ENCODE measurements at places on chromosomes 5 and 9.

- DNase-seq: no peak
These were observed 202.1 kb downstream of the SNX18 start for GRCh38 chr5:54719384-54720283.

- no peak for DNase-seq
These were observed 22.7 kb downstream of the CAVIN4 start for GRCh38 chr9:100600521-100601079.

GRCh38 chr5:18119156-18119785 lies 485.0 kb downstream of the TAF11L14 start:
- no peak for DNase-seq

DNA sequence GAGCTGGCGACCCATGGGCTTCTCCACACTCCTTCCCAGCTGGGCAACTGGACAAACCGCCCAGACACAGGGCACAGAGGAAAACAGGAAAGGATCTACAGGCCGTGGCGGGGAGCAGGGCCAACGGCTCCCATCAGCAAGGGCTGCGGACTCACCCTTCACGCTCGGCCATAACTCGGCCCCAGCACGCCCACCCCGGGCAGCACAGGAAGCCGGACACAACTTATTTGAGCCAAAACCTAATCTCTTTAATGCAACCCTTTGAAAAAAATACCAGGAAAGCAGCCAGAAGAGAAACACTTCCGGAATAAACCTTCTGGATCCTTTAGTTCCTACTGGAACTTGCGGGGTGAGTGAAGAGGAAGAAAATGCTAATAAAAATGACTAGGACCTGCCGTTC lies 59.9 kb downstream of the VAV2 start:
- DNase-seq: no peak

GRCh38 chr5:93800988-93801811 lies 59.8 kb upstream of the POU5F2 start:
- DNase-seq: no peak

GRCh38 chr5:132238901-132239500 lies 11.3 kb upstream of the P4HA2 start:
- DNase-seq: no peak

- no peak for DNase-seq
These were observed 9.0 kb upstream of the SETD9 start for GRCh38 chr5:56900395-56900794.

DNA sequence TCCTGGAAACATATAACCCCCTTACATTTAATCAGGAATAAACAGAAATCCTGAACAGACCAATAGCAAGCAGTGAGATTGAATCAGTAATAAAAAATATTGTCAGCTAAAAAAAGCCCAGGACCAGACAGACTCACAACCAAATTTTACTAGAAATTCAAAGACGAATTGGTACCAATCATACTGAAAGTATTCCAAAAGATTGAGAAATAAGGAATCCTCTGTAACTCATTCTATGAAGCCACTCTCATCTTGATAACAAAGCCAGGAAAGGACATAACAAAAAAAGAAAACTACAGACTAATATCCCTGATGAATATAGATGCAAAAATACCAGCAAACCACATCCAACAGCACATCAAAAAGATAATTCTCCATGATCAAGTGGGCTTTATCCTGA lies 714.0 kb downstream of the SEMA5A start:
- DNase-seq: no peak

- no peak for DNase-seq
These were observed 1.8 kb upstream of the JADE2 start for GRCh38 chr5:134523543-134524271.

DNA sequence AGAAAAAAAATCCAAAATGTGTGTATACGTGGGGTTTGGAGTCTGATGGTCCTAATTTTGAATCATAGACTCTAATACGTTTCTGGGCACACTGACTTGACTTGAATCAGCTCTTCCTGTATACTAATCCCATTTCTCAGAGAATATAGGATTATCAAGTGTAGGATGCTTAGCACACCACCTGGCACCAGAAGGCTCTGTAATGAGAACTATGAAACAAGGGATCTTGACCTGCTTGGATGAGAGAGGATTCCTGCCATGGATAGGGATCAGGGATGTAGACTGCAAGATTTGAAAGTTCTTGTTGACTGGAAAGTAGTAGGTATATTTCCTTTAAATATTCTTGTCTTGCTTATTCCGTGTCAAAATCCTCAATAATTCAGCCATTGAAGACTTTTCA lies 7.8 kb downstream of the HSPA4 start:
- no peak for DNase-seq

DNA sequence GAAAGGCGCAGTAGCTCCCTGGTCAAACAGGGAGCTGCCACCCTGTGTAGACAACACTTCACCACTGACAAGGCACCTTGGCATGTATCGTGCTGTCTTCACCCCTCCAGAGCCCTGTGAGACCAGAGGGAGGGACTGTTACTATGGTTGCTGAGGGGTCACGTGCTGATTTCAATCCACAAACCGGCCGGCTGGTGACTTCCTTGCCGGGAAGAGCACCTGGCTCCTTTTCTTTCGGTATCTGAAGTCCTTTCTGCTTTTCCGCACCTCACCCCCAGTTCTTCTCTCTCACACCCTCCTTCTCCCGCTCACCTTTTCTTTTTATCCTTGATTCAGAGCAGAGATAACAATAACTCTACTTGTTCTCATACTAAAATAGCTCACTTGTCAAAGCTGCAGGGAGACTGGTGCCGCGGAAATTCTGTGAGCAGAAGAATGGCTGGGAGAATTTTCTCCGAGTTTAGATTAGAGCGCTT lies 327.2 kb downstream of the ZSWIM6 start:
- no peak for DNase-seq

DNA sequence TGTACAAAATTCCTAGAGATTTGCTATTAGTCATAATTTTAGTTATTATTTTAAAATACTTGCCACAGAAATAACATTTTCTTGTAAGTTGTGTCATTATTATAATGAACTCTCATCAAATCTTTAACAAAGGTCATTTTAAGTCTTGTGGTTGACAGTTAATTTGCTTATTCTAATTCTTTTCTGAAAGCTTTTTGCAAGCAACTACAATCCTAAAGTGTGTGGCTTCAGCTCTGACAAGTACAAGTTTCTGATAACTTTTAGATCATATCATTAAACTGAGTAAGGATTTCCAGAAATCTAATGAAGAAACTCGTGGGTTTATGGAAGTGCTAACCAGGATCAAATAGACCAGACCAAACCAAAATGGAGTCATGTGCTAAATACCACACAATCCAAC lies 86.4 kb downstream of the SFXN1 start:
- DNase-seq: no peak

GRCh38 chr9:98794802-98795201 lies 1.6 kb downstream of the ANKS6 start:
- DNase-seq: no peak

DNA sequence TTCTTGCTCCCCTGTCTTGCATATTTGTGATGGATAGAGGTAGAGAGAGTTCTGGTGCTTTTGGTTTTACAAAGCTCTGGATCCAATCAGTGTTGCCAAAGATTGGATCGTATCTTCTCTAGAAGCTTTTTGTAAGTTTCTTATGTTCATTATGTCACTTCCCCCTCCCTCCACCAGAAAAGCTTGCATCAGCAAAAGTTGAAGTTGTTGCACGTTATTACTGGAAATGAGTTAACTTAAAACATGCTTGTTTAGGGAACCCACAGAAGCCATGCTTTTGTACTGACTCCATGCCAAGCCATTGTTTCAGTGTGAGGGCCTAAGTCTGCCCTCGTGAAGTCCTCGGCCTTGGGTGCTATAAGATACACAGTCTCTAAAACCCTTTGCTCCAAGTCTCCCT lies 186.5 kb downstream of the ERCC6L2 start:
- no peak for DNase-seq

DNA sequence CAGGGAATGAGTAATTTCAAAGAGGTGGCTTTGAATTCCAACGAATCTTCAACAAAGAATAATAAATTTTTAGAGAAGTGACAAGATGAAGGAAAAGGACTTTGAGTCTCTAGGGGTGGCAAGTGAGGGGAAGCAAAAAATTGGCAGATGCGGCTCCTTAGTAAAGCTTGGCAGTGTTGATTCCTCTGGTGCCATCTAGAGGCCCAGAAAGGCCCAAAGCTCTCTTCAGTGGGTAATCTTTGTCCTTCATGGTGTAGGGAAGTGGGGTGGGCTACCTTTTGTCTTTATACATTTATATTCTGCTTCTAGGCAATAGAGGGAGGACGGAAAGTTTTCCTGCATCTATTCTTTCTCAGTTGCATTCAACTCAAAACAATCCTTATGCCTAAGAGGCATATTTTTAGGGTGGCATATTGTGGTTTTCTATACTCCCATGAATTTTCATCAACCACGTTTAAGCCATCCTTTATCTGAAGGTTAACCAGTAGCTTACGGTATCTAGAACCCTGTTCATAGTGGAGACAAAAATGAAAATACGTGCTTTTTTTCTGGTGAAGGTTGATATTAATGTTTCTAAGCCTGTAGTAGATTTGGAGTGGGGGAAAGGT lies 17.5 kb upstream of the ROPN1L start:
- DNase-seq: no peak

DNA sequence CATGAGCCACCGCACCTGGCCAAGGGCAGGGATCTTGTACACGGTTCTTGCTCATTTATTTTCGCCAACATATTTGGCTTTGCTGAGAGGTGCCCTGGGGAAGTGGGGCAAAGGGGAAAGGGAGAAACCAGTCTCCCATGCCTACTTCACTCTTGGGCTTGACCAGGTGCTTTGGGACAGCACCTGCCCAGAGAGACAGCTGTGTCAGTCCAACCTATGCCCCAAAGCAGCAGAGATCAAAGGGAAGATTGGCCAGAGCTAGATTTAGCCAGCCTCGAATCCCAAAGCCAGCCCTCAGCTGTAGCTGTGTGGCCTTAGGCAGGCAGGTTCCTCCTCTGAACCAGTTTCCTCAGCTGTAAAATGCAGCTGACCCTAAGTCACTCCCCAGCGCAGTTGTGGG lies 2.3 kb upstream of the PTGES start:
- DNase-seq: no peak

DNA sequence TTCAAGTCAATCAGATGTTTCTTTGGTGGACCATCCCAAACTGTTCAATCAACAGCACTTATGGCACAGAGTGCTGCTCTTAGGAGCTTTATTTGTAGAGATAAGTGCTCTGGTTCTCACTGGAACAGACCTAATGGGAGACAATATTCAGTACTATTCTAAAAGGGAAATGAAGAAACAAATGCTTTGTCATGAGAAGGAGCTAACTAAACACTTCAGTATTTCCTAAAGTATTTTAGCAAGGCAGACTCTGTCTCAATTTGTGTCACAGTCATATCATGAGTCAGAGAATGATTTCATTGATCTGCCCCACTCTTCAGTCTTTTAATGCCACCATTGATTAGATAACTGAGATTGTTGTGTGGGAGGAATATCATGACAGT lies 175.3 kb downstream of the SLF1 start:
- DNase-seq: no peak

DNA sequence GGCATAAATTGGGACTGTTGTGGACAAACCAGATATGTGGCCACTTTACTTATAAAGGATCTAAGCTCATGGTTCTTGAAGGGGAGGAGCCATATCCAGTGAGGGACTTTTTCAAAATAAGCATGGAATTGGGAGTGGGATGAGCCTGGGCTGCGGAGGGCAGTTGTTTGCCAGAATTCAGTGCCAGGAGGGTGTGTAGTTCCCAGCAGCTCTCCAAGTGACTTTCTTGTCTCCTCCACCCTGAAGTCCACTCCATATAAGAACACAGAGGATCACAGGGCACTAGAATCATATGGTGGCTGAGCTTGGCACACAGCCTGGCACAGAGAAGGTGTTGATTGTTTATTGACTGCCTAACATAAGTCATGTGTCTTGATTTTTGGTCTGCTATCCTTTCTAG lies 121.1 kb downstream of the CAVIN4 start:
- DNase-seq: no peak

- no peak for DNase-seq
These were observed 146.5 kb downstream of the CD180 start for GRCh38 chr5:67050125-67050524.

DNA sequence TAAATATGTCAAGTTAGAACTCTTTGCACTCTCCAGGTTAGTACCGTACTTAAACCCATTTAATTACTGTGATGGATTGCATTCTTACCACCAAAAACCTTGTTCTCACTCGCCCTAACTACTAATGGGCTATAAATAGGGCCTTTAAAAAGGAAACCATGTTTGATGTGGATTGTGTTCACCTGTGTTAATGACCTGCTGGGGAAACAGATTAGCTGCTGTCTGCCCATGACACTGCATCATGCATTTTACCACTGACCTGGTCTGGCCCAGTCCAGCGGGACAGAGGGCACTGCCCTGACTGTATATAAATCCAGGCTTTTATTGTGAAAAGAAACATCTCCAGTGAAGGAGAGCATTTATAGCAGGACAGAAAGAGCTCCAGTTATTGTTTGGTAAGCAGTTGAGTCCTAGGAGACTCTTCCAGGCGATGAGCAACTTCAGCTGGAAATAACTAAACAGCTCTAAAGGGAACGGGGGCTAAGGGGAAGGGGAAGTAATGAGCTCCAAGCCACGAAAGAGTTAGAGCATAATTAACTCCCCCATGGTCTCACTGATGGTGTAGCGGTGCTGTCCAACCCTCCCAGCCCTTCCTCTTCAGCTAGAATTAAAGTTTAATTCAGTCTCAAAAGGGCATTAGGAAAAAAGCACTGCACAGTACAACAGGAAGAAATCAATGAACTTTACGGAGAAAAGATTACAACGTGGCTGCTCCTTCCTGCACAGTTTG lies 303.1 kb downstream of the ENC1 start:
- no peak for DNase-seq

DNA sequence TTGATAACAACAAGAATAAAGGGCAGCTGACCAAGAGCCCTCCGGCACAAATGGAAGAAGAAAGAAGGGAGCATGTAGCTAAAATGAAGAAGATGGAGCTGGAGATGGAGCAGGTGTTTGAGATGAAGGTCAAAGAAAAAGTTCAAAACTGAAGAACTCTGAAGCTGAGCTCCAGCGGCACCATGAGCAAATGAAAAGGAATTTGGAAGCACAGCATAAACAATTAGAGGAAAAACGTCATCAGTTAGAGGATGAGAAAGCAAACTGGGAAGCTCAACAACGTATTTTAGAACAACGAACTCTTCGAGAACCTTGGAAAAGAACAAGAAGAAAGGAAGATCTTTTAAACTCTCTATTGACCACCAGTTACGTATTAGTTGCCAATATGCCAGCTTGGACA lies 100.9 kb downstream of the GABBR2 start:
- DNase-seq: no peak

- DNase-seq: no peak
These were observed 47.6 kb upstream of the ELOVL7 start for GRCh38 chr5:60891667-60892066.

DNA sequence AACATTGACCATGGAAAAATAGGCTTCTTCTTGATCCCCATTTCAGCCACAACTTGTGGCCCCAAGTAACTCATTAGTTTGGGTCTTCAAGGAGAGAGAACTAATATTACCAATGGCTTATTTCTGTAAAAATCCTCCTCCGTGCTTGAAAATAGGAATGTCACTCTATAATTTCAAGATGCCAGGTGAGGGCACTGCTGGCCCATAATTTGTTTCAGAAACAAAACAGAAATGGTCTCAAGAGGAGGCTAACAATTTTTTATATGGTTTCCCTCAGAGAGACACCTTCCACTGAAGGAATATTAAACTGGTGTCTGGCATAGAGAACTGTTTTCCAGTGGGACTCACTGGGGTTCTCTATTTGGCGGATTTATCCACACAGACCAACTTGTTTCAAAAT lies 437.0 kb upstream of the TRPC7 start:
- DNase-seq: no peak

- DNase-seq: no peak
These were observed 212.0 kb downstream of the KDM4C start for GRCh38 chr9:6969805-6970204.

GRCh38 chr5:112918679-112919078 lies 3.3 kb downstream of the REEP5 start:
- no peak for DNase-seq

GRCh38 chr9:34501889-34502425 lies 20.8 kb downstream of the ENHO start:
- no peak for DNase-seq
